ENCODE measurements at places on chromosomes 12 and 14.

DNA sequence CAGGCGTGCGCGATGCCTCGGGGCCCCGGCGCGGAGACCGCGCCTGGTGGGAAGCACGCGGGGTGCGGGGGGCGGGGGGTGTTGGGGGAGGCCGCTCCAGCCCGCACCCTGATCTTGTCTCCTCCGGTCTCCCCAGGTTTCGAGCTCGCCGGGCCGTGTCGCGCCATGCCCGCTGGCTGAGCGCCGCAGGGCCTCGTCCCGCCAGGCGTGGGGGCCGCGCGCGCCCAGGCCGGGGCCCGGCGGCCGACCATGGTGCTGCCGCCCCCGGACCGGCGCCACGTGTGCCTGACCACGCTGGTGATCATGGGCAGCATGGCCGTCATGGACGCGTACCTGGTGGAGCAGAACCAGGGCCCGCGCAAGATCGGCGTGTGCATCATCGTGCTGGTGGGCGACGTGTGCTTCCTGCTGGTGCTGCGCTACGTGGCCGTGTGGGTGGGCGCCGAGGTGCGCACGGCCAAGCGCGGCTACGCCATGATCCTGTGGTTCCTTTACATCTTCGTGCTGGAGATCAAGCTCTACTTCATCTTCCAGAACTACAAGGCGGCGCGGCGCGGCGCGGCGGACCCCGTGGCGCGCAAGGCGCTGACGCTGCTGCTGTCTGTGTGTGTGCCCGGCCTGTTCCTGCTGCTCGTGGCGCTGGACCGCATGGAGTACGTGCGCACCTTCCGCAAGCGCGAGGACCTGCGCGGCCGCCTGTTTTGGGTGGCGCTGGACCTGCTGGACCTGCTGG, 2.4 kb downstream of the TMEM121 start:
- DNase-seq = no peak

- DNase-seq = no peak
Observed at GRCh38 chr12:92468358-92469020, 234.3 kb upstream of the PLEKHG7 start.

- no peak for DNase-seq
Observed at GRCh38 chr12:89546151-89546550, 20.3 kb upstream of the POC1B start.

DNA sequence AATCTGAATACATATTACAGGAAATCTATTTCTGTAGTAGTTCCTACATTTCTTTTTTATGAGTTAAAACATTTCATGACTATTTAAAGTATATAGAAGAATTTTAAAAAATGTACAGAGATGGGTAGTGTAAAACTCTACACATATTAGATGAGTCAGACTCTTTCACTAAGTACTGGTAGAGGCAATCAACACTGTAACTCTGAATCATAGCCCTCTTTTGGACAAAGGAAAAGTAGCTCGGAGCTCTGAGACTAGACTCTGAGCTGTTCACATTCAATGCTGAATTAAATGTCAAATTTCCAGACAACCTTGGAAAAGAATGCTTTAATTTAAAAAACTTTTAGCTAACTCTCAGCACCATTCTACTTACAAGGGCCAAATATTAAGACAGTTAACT, 3.4 kb downstream of the PTCSC3 start:
- DNase-seq = no peak

DNA sequence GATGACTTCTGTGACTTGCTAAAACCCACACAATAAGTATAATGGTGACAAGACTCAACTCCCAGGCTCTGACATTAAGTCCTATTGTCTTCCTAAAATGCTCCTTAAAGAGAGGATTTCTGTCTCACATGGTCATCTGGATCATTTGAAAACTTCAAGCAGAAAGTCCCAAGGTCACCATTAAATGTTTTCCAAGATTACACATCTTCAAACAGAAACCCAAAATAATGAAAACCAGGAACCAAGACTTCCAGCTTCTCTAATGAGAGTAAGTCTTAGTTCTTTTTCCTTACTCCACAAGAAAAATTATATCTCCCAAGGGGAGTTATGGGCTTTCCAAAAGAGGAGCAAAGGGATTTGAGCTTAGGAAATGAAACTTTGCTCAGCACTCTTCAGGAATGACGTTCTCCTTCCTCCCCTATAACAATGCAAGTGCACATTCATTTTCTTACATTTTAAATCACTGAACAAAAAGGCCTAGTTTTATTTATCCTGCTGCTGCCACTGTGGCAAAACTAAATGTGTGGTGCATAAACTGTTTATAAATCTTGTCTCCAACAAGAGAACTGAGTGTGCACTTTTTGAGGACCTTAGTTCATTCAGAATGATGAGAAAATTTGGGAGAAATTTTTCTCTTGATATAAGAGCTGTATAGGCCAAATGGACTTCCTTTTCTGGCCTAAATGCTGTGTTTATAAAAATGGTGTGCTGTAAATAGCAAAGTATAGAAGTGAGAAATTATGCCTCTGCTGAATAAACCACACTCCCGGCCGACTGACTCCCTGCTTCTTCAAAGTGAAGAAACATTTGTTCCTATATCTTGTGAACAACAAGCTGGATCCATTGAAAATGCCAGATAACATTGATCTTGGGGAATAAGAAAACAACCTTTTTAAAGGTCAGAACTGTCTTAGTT, 148.4 kb upstream of the PLEKHG7 start:
- DNase-seq = no peak

- DNase-seq = no peak
Observed at GRCh38 chr12:100753837-100754236, 40.7 kb upstream of the ANO4 start.

GRCh38 chr12:47422611-47423010, 283.2 kb downstream of the RPAP3 start:
- DNase-seq = no peak

DNA sequence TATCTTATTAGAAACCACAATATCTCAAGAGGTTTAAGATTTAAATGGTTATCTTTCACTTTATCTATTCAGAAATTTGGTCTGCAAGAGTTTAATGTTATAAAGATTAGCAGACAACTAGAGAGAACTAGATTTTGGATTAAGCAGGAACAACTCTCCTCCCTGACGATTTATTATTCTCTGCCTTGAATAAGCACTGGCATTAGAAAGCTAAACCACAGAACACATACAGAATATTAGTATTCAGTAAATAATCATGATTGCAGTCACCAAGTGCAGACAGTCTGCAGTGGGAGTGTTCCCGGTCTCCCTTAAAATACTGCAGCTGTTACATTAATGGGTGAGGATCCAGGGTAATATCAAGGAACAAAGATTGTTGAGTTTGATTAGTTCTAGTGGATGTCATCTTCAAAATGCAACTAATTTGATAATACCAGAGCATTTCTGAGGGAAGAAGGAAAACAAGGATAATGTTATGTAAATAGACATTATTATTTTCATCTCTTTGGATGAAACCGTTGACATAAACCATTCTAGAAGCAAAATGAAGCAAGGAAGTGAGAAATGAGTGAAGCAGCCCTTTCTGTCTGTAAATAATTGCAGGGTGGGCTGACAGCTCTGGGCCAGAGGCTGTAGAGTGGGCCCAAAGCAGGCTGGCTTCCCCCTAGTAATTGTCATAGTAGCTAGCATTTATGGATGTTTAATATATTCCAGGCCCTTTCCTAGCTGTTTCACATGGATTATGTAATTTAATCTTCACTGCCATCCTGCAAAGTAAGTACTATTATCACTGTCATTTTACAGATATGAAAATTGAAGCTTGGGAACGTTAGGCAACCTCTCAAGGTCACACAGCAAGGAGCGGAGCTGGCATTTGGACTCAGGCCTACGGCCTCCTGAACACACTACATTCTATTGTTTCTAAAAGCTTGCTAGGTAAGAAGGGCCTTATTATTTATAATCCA, 79.4 kb downstream of the DYRK2 start:
- DNase-seq = no peak

GRCh38 chr12:118183711-118184110, 47.8 kb downstream of the PEBP1 start:
- no peak for DNase-seq

- DNase-seq = no peak
Observed at GRCh38 chr12:21774358-21775132, at the start of gene KCNJ8. Gene KCNJ8 (minus strand): TSS chr12:21774706. CDS start chr12:21773616, 1,090 bp downstream.

All from vagina (tissue), 2 donors.